Renal cortical epithelial cell (primary cell): ENCODE measurements at places on chromosomes 11 and 22. TPM values are rescaled to one million over a fixed set of nuclear protein-coding genes. Genes with fewer than 3 reads are reported as not detected.
A peak's percentile ranks its signal among the peaks of the same experiment; 100 is the strongest.

ASCL2 gene
- total RNA-seq, result not detected in 2 replicates

DNA sequence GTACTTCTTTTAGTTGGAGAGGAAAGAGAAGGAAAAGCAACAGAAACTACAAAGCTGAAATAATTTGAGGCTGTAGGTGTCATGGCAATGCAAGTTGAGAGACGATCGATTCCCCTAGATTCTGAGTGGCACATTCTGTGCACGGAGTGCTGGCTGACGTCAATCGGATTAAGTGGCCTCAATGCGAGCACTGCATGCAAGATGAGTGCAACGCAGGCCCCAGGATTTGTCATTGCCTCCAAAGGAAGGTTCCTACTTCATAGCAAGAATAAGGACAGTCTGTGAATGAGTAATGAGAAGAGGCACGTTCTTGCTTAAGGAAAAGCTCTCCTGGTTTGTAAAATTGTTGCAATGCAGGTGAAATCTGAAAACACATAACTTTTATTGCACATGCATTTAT lies 892.4 kb downstream of the KCNA4 start:
- DNase-seq, result no peak

- DNase-seq, result no peak
Measured at GRCh38 chr22:43600265-43600664, 188.5 kb downstream of the MPPED1 start.

DNA sequence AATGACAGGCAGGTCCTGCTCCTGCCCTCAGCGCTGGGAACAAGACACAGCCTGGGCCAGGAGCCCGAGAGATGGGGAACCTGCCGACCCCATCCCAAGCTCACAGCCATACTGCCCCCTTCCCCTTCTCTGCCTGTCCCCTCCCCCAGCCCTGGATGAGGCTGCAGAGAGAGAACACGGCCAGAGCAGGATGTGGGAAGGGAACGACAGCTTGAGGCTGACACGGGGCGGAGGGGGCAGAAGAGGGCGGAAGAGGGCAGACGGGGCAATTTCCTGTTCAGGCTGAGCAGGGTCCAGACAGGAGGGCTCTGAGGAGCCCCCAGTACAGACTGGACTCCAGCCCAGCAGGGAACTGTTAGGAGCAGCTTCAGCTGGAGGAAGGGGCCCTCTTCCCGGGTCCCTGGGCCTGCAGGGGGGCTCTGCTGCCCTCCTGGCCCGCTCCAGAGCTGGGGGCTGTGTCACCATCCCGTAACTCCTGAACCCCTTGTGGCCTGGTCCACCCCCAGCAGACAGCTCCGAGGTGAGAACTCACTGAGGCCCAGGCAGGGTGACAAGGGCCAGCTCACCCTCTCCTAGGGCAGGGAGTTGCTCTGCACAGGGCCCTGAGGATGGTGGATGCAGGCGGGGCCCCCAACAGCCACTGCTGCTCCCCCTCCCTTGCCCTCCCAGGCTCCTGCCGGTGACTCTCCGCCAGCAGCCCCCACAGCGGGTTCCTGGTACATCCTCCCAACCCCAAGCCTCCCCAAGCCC lies 5.7 kb downstream of the CTSD start:
- DNase-seq, result no peak

GRCh38 chr22:28142361-28142961 lies 223.4 kb upstream of the PITPNB start:
- DNase-seq, result peak; percentile 95

GRCh38 chr22:23565915-23566704 lies 14.0 kb downstream of the IGLL1 start:
- no peak for DNase-seq

- DNase-seq, result no peak
Measured at GRCh38 chr11:65002706-65003105, 5.9 kb upstream of the BATF2 start.

DNA sequence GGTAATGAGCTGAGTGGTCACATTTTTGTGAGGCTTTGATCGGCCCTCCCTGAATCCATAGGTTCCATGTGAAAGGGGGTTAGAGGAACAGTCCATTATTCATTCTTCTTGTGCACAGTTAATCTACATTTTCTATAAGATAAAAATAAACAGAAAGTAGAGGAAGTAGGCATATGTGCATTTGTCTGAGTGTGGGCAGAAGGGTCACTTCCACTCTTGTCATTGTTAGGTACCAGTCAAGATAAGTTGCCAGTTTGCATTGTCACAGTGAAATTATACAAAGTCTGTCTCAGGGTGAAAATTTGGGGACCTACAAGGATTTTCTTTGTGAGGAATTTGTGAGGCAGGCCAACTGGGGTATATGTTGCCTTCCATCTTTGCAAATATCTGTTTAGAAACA lies 4.6 kb upstream of the APOL4 start:
- no peak for DNase-seq

- no peak for DNase-seq
Measured at GRCh38 chr22:30178181-30179126, 68.1 kb downstream of the LIF start.

- DNase-seq, result no peak
Measured at GRCh38 chr11:35138058-35138457, 913 bp upstream of the CD44 start.

- no peak for DNase-seq
Measured at GRCh38 chr11:31825838-31826484, 14.8 kb upstream of the PAX6 start.

HTR3A gene
- 0.35 TPM in 2 replicates for total RNA-seq

RFPL2 gene
- 0.10 TPM in 1 of 2 replicates, not detected in the other for total RNA-seq

DNA sequence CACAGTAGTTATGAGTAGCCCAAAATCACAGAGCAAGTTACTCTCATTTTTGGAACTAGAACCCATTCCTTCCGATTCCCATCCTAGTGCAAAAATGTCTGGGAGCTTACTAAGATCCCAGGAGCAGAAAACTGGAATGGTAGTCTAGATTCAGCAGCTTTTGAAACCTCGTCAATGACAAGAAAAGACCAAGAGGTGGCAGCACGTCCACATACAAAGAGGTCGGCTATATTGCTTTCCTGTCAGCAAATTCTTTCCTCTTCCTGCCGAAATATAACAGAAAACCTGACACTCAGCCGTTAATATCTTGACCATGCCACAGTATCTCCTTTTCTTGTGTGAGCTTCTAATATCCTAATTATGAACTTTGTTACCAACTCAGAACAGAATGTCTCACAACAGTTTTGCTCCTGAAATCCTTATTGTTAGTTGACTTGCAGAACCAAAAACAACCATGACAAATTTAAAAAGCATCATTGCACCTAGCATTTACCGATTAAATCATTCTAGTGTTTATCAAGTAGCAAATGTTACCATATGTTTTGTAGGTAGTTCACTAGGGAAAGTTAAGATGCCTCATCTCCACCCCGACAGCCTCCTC lies 92.8 kb upstream of the OR9G4 start:
- peak; percentile 48 for DNase-seq

- DNase-seq, result no peak
Measured at GRCh38 chr22:20015971-20016733, 471 bp downstream of the ARVCF start.

OR10A6 gene
- not detected in 2 replicates for total RNA-seq

- peak; percentile 82 for DNase-seq
Measured at GRCh38 chr11:12288212-12288930, 89.0 kb upstream of the PARVA start.

DNA sequence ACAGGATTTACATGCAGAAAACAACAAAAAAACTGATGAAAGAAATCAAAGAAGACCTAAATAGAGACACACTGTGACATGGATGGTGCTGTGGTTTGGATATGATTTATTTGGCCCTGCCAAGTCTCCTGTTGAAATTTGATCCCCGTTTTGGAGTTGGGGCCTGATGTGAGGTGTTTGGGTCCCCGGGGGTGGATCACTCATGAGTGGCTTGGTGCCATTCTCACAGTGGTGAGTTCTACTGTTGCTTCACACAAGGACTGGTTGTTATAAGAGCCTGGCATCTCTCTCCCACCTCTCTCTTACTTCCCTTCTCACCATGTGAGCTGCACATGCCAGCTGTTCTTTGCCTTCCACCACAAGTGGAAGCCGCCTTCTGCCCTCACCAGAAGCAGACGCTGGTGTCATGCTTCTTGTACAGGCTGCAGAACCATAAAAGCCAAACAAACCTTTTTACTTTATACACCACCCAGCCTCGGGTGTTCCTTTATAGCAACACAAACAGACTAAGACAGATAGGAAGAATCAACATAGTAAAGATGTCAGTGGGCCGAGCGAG lies 7.8 kb upstream of the RTL6 start:
- no peak for DNase-seq

- DNase-seq, result peak; percentile 24
Measured at GRCh38 chr11:99020352-99021225, at the start of gene CNTN5. CNTN5 (plus strand) TSS chr11:99020949.
